Activated gamma-delta T cell (primary cell): ENCODE measurements at places on chromosomes 16 and 17.

DNA sequence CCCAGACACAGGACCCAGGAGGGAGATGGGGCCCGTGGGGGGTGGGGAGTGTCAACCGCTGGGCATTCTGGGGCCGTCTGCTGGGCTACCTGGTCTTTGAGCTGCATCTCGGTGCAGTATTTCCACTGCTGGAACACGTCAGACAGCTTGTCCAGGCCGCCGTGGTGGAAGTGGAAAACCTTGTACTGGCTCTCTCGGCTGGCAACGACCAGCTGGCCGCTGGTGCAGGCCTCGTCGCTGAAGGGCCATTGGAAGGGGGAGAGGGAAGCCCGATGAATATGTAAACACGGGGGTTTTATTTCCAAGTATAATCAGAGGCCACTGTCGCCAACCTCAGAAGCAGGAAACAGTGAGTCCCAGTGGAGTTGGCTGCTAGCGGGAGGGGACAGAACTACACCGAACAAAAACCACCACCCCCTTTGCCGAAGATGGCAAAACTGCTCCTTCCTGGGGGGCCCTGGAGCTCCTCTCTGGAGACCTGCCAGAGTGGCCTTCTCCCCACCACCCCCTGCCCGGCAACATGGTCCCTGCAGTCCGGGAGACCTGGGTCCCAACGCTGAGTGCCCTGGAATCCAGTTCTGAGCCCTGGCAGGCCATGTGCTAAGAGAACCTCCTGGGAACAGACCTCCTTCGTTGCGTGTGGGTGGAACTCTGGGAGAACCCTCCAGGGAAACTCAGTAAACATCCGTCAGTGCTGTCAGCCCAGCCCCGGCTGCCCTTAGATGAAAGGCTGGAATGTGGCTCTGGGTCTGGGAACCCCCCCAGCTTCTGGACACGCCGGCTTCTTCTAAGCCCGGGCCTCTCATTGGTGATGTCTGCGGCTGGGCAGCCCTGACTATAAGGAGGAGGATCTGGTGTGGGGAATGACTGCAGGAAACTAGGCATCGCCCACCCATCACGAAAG, 84.1 kb downstream of the TBC1D16 start:
- DNase-seq, result no peak

- DNase-seq, result no peak
Observed at GRCh38 chr16:27847030-27847550, 216.4 kb downstream of the GSG1L start.

GRCh38 chr17:63675607-63676546, 24.0 kb downstream of the LIMD2 start:
- no peak for DNase-seq

GRCh38 chr16:23802776-23803175, 33.0 kb upstream of the PRKCB start:
- no peak for DNase-seq

DNA sequence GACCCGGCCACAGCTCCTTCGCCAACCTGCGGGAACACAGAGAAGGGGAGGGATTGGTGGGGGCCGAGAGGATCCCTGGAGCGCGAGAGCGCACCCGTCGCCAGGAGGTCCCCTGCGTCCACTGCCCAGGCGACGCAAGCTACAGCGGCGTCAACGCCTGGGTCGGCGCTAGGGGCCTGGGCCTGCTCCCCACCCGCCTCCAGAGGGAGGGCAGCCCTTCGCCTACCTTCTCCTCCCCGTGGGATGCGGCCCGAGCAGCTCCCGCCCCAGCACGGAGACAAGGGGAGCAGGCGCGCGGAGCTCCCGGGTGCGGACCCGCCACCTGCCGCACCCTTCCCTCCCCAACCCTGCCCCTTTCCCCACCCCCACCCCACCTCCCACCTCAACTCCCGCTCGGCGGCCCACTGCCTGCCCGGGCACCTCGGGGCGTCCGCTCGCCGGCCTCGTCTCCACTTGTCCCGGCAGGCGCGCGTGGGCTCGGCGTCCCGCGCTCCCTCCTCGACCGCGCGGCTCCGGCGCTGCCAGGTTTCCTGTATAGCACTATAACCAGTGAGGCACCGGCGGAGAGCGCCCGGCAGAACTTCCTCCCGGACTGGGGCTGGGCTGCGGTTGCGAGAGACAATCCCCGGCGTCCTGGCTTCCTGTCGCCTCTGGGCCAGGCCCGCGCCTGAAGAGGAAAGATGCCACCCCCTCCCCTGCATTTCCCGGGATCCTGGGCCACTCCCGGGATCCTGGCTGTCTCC, 119.1 kb upstream of the SMURF2 start:
- DNase-seq, result peak; percentile 46

- DNase-seq, result no peak
Observed at GRCh38 chr17:5097101-5097834, 14.4 kb downstream of the ZNF232 start.

GRCh38 chr16:3858801-3859200, 21.7 kb downstream of the CREBBP start:
- DNase-seq, result no peak

- no peak for DNase-seq
Observed at GRCh38 chr16:71564335-71564967, 12.4 kb downstream of the TAT start.

DNA sequence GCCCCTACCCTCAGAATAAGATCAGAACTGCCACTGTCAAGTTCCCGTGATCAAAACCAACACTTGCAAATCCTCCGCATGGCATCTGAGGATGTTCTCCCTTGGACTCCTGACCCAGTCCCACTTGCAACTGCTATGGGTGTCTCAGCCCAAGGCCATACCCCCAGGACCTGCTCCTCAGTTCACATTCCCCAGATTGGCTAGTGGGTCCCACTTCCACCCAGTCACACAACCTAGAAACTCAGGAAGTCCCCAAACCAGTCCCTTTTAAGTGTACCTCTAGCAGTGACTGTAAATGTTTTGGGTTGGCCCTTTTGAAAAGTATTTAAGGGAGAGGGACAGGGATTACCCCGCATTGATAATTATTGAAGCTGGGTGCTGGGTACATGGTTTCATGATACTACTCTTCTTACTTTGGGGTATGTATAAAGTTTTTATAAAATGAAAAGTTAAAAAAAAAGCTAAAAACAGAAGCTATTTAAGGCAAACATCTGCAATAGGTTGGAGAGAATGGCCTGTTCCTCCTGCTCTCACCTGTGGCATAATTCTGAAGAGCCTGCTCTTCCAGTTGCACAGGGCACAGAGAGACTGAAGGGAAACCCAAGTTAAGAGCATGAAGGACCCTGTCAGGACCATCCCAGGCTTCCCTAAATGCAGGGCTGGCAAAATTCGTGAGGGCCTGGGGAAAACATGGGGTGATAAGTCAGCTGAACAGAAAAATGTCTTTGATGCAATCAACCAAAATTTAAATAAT, 42.5 kb downstream of the ERN1 start:
- no peak for DNase-seq

DNA sequence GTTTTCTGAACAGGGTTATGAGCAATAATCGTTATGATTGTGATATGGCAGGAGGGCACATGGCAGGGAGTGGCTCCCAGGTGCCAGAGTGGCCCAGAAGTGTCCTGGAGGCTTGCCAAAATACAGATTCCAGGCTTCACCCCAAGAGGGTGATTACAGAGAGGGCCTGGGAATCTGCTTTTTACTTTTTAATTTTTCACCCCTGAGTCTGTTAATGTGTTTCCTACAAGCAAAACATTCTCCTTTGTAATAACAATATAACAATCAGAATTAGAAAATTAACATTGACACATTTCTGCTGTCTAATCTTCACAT, 212.4 kb downstream of the SNX29 start:
- no peak for DNase-seq

GRCh38 chr16:88405216-88406060, 22.7 kb downstream of the ZNF469 start:
- no peak for DNase-seq

GRCh38 chr16:57358527-57359095, at the start of gene CCL22:
Gene CCL22, plus strand, starts transcription at chr16:57358783. Its CDS starts 34 bp downstream, at chr16:57358817.
- DNase-seq, result no peak

- DNase-seq, result no peak
Observed at GRCh38 chr17:46770818-46771560, 47.5 kb downstream of the WNT3 start.
